ENCODE measurements at places on chromosomes 6 and 20.

- DNase-seq, result no peak
Observed at GRCh38 chr6:156725712-156726111, 51.5 kb upstream of the ARID1B start.

- DNase-seq, result peak; percentile 65
Observed at GRCh38 chr6:165308926-165309731, at the start of gene C6orf118. Gene C6orf118, minus strand, starts transcription at chr6:165309605. Its CDS starts 19 bp downstream, at chr6:165309586.

DNA sequence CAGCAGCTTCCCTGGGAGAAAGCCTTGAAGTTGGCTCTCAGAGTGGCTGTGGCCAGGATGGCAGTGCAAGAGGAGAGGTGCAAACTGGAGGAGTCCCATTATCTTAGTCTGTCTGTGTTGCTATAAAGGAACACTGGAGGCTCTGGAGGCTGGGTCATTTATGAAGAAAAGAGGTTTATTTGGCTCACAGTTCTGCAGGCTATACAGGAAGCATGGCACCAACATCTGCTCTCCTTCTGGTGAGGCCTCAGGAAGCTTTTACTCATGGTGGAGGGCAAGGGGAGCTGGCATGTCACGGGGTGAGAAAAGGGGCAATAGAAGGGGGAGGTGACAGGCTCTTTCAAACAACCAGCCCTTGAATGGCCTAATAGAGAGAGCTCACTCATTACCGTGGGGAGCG lies 47.1 kb downstream of the PSMG4 start:
- DNase-seq, result no peak

- no peak for DNase-seq
Observed at GRCh38 chr20:52461582-52461981, 270.0 kb upstream of the ZFP64 start.

DNA sequence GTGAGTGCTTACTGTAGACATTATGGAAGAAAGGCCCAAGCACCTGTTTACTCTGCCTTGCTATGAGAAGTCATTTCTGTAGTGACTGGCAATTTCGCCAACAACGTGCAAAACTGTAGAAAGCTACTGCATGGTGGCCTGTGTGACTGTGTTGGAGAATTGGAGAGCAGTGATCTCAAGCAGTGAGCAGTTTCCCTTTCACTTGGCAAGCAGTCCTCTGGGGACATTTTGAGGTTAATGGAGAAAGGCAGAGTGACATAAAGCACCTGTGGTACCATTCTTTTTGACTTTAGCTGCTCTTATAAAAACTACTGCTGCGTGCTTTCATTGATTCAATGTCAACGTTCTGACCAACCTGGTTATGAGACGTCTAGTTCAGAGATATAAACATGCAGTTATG lies 382.6 kb upstream of the JAG1 start:
- no peak for DNase-seq

DNA sequence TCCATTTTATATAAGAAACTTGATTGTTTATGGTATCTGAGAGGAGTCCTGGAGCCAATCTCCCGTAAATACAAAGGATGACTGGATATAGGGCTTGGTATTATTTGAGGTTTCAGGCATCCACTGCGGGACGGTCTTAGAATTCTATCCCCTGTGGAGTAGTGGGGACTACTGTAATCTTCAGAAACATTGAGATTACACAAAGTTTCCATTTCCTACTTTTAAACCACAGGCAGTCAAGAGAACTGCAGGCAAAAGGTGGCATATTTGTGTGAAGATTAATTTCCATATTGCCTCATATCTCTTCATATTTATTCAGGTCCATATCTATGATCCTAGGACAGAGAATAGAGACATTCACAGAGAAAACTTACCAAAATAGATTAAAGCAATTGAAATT lies 586.2 kb downstream of the PHF3 start:
- no peak for DNase-seq

DNA sequence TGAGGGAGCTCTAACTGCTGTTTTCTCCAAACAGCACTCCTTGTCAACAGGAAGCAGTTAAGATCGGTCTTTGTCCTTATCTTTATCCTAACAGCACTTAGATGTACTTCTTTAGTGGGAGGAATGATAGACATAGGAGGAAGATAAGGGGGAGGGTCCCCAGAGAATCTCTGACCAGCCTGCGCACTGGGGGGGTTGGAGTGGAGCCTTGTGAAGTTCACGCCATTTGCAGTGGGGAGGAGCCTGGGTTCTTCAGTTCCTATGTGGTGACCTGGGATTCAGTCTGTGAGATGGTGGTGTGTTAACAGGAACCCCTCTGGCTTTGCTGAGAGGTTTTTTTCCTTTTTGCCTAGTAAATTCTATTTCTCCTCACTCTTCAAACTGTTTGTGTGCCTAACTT lies 18.1 kb upstream of the ASCC3 start:
- no peak for DNase-seq

GRCh38 chr20:44733341-44734069 lies 12.2 kb upstream of the KCNK15 start:
- DNase-seq, result no peak

Data from astrocyte (in vitro differentiated cells and primary cell).